ENCODE measurements at places on chromosomes 6 and 20. TPM values are rescaled to one million over a fixed set of nuclear protein-coding genes. Genes with fewer than 3 reads are reported as not detected.
A peak's percentile ranks its signal among the peaks of the same experiment; 100 is the strongest.

MATN4 gene
- 0.15 TPM for total RNA-seq

GRCh38 chr6:2450546-2450945 is 205.1 kb upstream of the GMDS start:
- H3K27ac ChIP-seq: no peak overlapping the region
- H3K4me3 ChIP-seq: no peak overlapping the region
- H3K36me3 ChIP-seq: no peaks in the 10 kb centered on the region
- no peaks in the 10 kb centered on the region for H3K27me3 ChIP-seq
- no peaks in the 10 kb centered on the region for H3K4me1 ChIP-seq
- DNase-seq: peak; percentile 48

HCRTR2 gene
- total RNA-seq: 4.8 TPM

HSPA1L gene
- total RNA-seq: 3.6 TPM

- H3K4me1 ChIP-seq: no peaks in the 10 kb centered on the region
- no peak overlapping the region for H3K27ac ChIP-seq
- H3K27me3 ChIP-seq: no peaks in the 10 kb centered on the region
- DNase-seq: no peak
- no peaks in the 10 kb centered on the region for H3K36me3 ChIP-seq
Measured at GRCh38 chr6:130912434-130912833, 85.2 kb downstream of the SMLR1 start.

Data from adrenal gland (tissue), 19 donors.